ENCODE measurements at places on chromosomes 3 and 15. TPM values are rescaled to one million over a fixed set of nuclear protein-coding genes. Genes with fewer than 3 reads are reported as not detected.

TERC gene
- total RNA-seq = 71.0 TPM

SLC51B gene
- total RNA-seq = 0.69 TPM

DNAJB11 gene
- 40.8 TPM for total RNA-seq

SEMA5B gene
- 17.8 TPM for total RNA-seq

PPARG gene
- 3.0 TPM for total RNA-seq

RAB6B gene
- 160 TPM for total RNA-seq

PLCH1 gene
- 30.9 TPM for total RNA-seq

PLCD1 gene
- total RNA-seq = 7.6 TPM

NRROS gene
- 0.92 TPM for total RNA-seq

MCF2L2 gene
- 60.9 TPM for total RNA-seq

IL20RB gene
- total RNA-seq = 0.92 TPM
